ENCODE measurements at places on chromosomes 12 and 14. TPM values are rescaled to one million over a fixed set of nuclear protein-coding genes. Genes with fewer than 3 reads are reported as not detected.

GRCh38 chr12:43835264-43835655, 621 bp upstream of the TMEM117 start:
- no peaks in the 10 kb centered on the region for H3K36me3 ChIP-seq
- no peaks in the 10 kb centered on the region for H3K4me1 ChIP-seq
- H3K27ac ChIP-seq: peak overlapping the region; percentile 52
- H3K4me3 ChIP-seq: peak overlapping the region; percentile 59

DNA sequence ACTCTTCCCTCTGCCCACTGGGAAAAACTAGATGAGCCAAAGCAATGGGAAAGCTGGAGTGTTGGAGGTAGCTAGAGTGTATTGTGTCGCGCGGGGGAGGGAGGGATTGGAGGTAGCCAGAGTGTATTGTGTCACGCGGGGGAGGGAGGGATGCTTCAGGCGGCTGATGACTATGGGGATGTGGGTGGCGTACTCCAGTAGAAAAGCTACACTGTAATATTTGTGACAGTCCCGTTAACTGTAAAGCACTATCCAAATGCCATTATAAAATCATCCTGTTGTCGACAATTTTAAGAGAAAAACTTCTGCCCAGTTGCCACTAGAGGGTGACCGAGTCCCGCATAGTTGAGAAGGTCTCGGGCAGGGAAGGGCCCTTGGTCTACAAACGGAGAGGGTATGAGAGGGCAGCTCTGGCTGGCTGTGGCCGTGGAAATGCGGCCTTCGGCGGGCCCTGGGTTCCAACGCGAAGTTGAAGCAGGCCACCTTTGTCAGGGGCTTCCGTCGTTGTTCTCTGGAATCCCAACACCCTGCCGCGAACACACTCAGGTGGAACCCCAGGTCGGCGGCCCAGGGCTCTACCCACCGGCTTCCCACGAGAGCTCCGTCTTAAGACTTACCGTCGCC, 15.1 kb upstream of the PLEK2 start:
- H3K4me3 ChIP-seq: no peak overlapping the region
- peak; percentile 78 for DNase-seq
- no peaks in the 10 kb centered on the region for H3K36me3 ChIP-seq
- no peak overlapping the region for H3K27ac ChIP-seq
- H3K27me3 ChIP-seq: peaks cover 13% of the 10 kb centered on the region

DNA sequence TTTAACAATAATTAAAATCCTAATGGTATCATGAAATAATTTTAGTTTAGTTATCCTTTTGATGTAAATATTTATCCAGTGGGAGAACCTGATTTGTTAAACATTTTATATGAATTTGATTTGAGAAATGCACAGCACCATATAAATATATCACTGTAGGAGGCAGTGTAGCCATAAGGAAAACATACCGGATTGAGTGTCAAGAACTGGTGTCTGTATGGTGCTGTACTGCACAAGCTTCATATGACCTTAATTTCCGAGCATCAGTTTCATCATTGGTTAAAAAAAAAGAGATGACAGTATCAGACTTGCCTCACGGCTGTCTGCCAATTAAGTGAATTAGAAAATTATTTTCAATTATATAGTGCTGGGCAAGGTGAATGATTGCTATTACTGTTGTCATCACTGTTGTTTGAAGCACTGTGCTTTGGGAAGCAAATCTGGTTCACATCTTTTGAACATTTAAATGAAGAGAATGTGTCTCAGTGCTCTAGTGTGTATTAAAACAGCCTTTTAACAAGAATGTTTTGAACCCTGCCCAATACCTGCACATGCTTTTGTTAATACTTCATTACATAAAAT, 72.1 kb downstream of the TMTC2 start:
- H3K4me3 ChIP-seq: no peak overlapping the region
- peak; percentile 33 for DNase-seq
- no peaks in the 10 kb centered on the region for H3K4me1 ChIP-seq
- H3K36me3 ChIP-seq: no peaks in the 10 kb centered on the region
- H3K27ac ChIP-seq: no peak overlapping the region

GRCh38 chr12:99157946-99158345, 489.6 kb upstream of the GARIN6 start:
- no peaks in the 10 kb centered on the region for H3K27me3 ChIP-seq
- no peak overlapping the region for H3K27ac ChIP-seq
- H3K4me3 ChIP-seq: no peak overlapping the region
- no peaks in the 10 kb centered on the region for H3K36me3 ChIP-seq
- no peak for DNase-seq
- no peaks in the 10 kb centered on the region for H3K4me1 ChIP-seq

- no peak for DNase-seq
- H3K4me3 ChIP-seq: peak overlapping the region; percentile 50
- no peak overlapping the region for H3K27ac ChIP-seq
These were observed 30.3 kb downstream of the TC2N start for GRCh38 chr14:91837076-91837475.

- H3K4me3 ChIP-seq: no peak overlapping the region
- peak; percentile 45 for DNase-seq
- peaks cover 36% of the 10 kb centered on the region for H3K4me1 ChIP-seq
- H3K27me3 ChIP-seq: no peaks in the 10 kb centered on the region
These were observed 177.8 kb upstream of the EGLN3 start for GRCh38 chr14:34128665-34129064.

Gene CPM
- polyA plus RNA-seq: 2.6 TPM

Gene APOLD1
- 6.8 TPM for polyA plus RNA-seq

DNA sequence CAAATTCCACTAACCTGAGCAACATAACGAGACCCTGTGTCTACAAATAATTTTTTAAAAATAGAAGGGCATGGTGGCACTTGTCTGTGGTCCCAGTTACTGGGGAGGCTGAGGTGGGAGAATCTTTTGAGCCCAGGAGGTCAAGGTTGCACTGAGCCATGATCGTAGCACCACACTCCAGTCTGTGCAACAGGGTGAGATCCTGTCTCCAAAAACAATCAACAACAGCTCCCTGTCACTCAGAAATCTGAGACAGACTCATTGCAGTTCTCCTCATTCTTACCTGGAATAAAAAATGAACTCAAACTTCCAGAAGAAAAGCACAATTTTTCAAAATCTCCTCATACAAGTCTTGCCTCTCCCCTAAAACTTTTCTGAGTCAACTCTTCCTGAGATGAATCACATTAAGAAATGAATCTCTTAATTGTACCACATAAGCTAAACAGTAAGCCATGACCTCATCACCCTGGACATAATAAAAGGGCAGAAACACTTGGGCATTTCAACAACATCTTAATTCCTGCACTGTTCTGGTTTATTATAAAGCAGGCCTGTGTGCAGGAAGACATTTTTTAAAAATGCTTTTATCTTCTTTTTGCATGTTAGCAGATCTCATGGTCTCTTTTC, 214.3 kb upstream of the CDKN3 start:
- no peaks in the 10 kb centered on the region for H3K27me3 ChIP-seq
- H3K27ac ChIP-seq: no peak overlapping the region
- no peak for DNase-seq

Gene ABCC9
- polyA plus RNA-seq: 34.4 TPM

- no peak for DNase-seq
- H3K4me1 ChIP-seq: no peaks in the 10 kb centered on the region
- H3K4me3 ChIP-seq: no peak overlapping the region
These were observed 1002.6 kb downstream of the TMTC2 start for GRCh38 chr12:83689333-83689732.

DNA sequence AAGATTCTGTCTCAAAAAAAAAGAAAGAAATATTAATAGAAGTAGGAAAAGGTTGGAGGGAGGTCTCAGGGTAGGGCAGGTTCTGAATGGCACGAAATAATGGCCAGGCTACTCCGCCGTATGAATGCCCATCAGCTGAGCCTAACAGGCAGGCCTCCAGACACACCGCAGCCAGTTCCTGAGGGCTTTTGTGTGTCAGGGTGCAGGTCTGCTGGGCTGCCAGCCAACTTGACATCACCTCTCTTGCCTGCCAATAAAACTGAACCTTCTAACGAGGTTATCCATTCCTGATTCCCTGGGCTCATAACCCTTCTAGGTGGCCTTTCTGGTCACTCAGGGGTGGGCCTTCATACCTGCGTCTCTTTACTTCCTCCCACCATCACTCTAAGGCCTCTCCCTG, 3.0 kb downstream of the IFI27 start:
- no peak for DNase-seq
- no peaks in the 10 kb centered on the region for H3K36me3 ChIP-seq
- no peaks in the 10 kb centered on the region for H3K27me3 ChIP-seq
- peak overlapping the region; percentile 13 for H3K27ac ChIP-seq

Gene NUDT14
- polyA plus RNA-seq: 13.6 TPM

Gene SIX6
- polyA plus RNA-seq: 0.04 TPM

DNA sequence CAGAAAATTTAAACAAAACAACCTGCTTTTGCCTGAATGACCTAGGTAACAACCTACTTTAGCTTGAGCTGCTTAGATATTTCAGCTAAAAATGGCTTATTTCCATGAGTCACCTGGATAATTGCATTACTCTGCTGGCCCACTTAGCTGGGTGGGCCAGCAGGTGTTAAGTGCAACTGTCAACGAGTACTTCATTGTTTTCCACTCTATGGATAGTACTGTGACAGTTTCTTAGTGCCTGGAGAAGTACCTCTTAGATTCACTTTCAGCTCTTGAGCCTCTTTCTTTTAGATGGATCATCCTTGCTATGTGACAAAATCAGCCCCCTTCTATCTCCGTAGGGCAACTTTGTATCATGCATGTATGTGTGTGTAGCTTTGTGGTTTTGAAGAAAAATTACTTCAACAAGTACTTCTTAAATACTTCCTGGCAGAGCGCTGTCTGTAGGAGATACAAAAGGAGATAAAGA, 368.2 kb upstream of the ATP2B1 start:
- H3K27ac ChIP-seq: no peak overlapping the region
- DNase-seq: no peak
- no peaks in the 10 kb centered on the region for H3K36me3 ChIP-seq
- H3K4me1 ChIP-seq: no peaks in the 10 kb centered on the region
- no peaks in the 10 kb centered on the region for H3K27me3 ChIP-seq
- H3K4me3 ChIP-seq: no peak overlapping the region
